ENCODE measurements at places on chromosomes 16 and 17.

GRCh38 chr17:27049104-27049784 lies 244.7 kb upstream of the WSB1 start:
- DNase-seq, result no peak

- DNase-seq, result no peak
Measured at GRCh38 chr17:45951403-45951802, 47.6 kb upstream of the STH start.

DNA sequence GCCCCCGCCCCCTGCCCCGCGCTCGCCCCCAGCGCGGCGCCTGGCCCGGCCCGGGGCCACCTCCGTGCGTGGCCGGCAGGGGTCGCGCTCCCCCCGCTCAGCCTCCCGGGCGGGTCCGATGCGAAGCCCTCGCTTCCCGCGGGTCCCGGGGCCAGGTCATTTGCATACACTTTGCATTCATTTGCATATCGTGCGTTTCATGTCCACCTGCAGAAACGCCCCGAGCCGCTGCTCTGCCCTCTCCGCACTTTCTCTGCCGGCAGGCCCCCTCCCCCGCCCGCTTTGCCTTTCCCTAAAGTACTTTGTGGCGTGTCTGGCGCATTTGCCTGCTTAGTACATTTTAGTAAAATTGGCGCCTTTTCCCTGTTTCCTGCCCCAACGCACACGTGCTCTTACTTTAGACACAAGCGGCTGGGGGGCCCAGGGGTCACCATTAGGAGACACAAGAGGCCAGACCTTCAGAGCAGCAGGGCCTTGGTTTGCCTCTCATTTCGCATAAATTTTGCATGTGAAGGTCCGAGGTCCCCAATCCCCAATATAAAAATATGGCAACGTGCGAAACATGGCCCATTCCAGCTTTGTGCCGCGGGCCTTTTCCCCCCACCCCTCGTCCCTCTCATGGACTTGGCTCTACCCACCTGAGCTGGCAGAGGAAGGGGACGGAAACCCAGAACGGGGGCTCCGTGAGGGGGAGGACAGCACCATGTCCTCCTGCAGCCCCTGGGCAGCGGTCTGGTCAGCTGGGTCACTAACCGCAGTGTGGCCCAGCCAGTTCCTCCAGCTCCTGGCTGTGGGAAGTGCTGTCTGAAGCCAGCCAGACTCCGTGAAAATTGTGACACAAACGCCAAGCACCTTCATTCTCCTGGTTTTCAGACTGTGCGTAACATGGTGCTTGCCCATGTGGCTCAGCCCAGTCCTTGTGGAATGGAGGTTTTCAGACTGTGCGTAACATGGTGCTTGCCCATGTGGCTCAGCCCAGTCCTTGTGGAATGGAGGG lies 34.8 kb downstream of the CBFA2T3 start:
- DNase-seq, result peak; percentile 73

DNA sequence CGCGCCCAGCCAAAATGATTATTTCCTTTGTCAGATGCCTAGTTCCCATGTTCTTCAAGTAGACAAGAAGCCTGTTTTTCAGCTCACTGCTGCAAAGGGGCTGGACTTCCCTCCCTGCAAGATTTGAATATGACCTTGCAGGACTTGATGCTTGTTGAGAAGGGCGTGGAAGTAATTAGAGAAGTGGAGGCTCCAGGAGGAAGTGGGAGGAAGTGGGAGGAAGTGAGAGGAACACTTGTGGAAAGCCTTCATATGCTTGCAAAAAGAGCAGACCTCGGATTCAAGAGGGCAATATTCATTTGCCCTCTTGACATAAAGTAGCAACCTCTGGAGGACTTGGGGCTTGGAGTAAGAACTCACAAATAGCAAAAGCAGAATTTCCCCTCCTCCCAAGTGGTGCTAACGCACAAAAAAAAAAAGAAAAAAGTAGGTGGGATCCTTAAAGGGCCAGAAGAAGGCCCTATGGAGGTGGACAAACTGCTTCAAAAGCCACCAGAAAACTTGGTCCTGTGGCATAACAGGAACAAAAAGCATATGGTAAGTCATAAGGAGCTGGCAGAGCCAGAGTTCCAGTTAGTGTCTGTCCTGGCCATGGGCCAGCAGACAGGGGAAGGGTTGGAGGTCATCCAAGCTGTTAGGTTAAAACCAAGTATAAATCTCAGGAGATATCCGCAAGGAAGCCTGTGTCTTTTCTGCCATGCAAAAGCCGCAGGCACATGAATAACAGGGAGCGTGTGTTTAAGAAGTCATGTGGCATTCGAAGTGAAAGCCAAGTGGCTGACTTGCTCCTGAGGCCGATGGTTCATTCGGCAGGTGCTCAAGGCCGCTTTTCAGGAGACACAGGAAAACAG lies 20.6 kb upstream of the PRKAR1A start:
- no peak for DNase-seq

GRCh38 chr17:58991718-58992331 lies 114.9 kb downstream of the TRIM37 start:
- no peak for DNase-seq

GRCh38 chr16:84144209-84144858 lies 643 bp downstream of the HSDL1 start:
- DNase-seq, result peak; percentile 42

DNA sequence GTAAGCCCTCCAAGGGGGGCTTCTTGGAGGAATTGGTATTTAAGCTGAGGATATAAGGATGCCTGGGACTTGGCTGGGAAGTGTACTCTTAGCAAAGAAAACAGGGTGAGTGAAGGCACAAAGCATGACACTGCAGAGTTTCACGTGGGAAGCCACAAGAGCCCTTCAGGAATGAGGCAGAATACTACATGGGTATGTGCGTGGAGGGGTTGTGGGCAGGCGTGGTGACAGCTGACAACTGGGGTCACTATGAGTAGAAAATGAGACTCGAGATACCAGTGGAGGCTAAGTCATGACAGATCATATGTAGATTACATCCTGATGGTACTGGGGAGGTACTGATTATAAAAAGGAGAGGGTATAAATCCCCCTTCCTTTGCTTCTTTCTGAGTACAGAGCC lies 78.1 kb upstream of the XYLT1 start:
- no peak for DNase-seq

DNA sequence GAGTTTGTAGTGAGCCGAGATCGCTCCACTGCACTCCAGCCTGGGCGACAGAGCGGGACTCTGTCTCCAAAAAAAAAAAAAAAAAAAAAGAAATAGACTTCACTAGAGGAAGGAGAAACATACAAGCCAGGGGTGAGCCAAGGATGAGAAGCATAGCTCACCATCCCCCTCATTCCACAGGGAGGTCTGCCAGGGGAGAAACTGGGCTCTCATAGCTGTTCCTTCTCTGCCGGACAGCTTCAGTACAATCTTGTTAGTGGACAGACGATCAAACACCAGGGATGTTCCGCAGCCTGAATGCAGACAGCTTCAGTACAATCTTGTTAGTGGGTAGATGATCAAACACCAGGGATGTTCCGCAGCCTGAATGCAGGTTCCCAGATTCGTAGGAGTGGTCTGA lies 509.6 kb downstream of the CDH13 start:
- no peak for DNase-seq

GRCh38 chr16:81826523-81826922 lies 47.4 kb downstream of the PLCG2 start:
- DNase-seq, result no peak

- DNase-seq, result no peak
Measured at GRCh38 chr17:47899643-47900042, 3.6 kb downstream of the SP2 start.

GRCh38 chr17:47199627-47200324 lies 9.4 kb upstream of the MYL4 start:
- DNase-seq, result no peak

GRCh38 chr16:63981639-63982038 lies 1140.2 kb downstream of the CDH11 start:
- no peak for DNase-seq

DNA sequence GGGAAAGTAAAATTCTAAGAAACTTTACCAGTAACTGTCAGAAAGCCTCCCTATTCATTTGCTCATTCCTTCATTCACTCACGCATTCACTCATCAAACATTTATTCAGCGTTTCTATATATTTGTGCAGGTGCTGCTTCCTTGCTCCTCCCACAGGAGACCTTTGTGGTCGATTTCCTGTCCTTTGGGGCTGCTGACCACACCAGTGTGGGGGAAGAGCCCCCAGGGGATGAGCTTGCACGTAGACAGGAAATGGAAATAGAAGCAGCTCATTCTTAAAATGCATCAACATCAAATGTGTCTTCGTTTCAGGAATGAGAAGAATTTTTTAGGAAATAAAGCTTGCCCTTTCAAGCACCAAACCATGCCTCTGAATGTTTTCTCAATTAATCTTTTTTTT lies 9.6 kb downstream of the PIK3R6 start:
- peak; percentile 62 for DNase-seq

DNA sequence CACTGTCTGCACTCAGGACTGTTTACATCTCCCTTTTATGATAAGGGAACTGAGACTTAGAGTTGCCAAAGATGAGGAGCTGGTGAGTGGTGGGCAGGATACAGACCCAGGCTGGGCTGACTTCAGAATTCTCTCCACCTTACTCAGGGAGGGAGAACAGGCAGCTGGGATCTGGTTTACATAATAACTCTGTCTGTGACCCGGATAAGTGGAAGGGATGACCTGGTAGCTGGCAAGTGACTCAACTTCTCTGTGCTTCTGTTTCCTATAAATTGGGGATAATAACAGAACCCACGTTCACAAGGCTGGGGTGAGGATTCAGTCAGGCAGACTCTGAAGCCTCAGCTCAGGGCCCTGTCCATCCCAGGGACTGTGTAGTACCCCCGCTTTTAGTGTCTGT lies 2.6 kb downstream of the SNX20 start:
- no peak for DNase-seq

DNA sequence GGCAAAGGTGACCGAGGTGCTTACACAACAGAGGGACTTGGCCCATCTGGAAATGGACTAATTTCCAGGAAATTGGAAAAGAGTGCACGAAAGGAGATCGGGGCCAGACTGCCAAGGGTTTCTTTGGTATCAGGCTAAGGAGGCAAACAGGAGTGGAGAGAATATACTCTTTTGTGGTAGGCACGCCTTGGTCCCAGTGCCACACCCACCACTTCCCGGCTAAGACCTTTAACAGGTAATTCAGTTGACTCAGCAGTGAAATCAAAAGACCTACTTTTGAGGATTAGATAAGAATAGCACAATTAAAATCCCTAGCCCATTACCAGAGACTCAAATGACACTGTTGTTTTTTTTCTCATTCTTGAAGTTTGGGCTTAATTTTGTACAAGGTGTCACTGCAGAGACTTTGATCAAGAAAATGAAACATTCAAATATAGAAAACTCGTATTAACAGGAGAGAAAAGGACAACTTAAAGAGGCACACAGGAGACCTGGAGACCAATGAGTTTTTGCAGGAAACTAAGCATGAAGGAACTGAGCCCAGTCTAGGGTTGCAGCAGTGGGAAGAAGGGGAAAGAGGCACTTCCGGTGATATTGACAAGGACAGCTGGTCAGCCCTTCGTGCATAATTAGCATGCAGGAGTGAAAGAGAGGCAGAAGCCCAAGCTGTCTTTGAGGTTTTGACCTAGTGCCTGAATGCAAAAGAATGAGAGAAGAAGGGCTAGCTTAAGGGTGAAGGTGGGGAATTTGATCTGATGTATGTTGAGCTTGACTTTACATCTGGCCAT lies 265.5 kb upstream of the CCL2 start:
- DNase-seq, result no peak

- DNase-seq, result peak; percentile 72
Measured at GRCh38 chr17:31740611-31741082, 118.4 kb downstream of the COPRS start.

GRCh38 chr16:25219070-25219737 lies 2.5 kb downstream of the AQP8 start:
- no peak for DNase-seq

DNA sequence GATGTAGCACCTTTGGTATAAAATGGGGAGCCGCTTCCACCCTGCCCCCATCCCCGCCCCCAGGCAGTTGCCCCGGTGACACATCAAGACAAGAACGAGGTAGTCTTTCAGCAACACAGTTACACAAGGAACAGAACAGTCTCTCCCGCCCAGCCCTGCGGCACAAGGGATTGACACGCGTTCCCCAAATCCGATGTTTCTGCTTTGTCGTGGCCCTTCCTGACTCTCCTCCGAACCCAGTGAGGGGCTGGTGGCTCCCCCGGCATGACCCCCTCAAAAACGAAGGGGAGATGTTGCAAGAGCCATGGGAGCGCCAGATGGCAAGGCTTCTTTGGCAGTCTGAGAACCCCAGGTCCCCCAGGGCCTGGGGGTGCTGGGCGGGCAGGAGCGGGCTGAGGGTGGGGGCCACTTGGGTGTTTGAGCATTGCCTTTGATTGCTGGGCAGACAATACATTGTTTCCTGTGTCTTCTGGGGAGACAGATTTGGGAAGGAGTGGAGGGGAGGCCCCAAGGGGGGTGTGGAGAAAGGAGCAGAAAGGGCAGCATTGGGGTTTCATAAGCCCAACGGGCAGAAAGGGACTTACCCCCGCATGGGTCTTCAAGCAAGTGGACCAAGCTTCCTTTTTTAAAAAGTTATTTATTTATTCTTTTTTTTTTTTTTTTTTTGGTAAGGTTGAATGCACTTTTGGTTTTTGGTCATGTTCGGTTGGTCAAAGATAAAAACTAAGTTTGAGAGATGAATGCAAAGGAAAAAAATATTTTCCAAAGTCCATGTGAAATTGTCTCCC lies 16.6 kb downstream of the COL1A1 start:
- peak; percentile 74 for DNase-seq

DNA sequence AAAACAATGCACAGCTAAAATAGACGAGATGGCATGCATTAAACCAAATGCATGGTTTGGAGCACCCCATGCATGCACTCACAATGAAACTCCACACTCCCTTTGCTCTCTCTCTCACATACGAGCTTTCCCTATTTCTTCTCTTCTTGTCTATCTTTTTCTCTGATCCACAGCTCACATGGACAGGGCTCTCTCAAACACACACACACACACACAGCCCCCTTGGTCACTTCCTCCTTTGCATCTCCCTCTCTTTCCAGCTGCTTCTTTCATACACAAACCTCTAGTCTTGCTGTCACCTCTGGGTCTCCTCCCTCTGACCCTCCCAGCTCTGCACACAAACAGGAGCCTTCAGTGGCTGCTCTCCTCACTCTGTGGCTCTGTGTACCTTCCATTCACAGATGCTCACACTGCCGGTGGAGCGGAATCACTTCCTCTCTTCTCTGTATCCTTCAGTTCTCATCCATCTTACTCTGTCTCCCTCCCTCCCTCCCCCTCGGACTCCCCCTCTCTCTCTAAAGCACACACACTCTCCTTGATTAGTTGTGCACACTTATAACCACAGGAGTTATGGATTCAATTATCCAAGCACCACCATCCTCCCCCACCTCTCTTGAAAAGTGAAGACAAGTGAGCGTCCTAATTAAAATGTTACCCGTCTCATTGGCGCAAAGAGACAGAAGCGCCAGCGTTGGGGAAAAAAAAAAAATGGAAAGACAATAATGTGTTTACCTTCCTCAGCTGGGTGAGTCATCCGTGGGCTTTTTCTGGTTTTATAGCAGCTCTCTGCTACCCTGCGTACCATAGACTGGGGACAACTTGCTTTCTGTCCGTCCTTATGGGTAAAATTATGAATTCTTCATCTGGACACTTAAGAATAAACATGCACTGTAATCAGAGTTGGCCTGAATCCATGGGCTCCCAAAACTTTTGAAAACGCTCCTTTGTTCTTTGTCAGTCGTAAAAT lies 90.8 kb downstream of the SHISA6 start:
- DNase-seq, result no peak

GRCh38 chr16:56632156-56632847 lies at the start of gene MT1M:
MT1M (plus strand) TSS chr16:56632659; CDS start chr16:56632732, 73 bp downstream.
- peak; percentile 52 for DNase-seq

GRCh38 chr17:71055128-71055527 lies 885.8 kb downstream of the KCNJ2 start:
- DNase-seq, result no peak
